DMS53 (cell line): ENCODE measurements at places on chromosomes 12 and 14.

GRCh38 chr14:45070215-45070614, 13.7 kb upstream of the PRPF39 start:
- peak; percentile 59 for DNase-seq

GRCh38 chr12:128951448-128951847, 98.2 kb downstream of the GLT1D1 start:
- no peak for DNase-seq

- DNase-seq = no peak
Measured at GRCh38 chr12:113907446-113908180, 58.5 kb downstream of the RBM19 start.

DNA sequence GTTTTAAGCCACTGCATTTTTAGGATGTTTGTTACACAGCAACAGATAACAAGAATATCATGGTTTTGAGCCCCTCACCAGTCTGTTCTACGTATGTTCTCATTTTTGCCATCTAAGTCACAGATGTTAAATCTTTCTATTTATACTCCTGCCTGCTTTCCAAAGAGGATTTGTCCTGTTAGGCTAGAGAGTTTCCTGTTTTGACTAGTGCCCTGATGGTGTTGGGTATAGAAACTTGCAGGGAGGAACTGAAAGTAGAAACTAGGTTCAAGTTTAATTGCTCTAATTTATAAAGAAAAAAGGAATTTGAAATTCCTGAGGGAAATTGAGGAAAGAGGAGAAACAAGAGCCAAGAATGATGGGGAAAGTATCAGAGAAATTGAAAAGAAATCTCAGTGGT, 74.4 kb upstream of the COCH start:
- DNase-seq = no peak

DNA sequence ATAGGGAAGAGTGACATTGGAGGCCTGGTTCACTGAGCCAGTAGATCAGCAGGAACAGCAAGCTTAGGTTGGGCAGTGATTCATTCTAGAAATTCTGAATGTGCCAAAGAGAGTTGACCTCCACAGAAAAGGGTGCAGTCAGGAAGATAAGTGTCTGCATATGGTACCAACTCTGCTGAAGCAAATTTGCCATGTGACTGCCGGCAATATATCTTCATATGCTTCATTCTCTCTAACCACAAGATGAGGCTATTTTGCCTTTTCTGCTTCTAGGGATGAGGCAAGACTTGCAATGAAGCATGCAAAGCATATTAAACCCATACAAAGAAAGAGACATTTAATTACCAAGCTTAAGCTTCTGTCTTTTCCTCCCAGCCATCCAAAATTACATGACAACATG, 13.6 kb downstream of the CCDC198 start:
- no peak for DNase-seq
